ENCODE measurements at places on chromosomes 3 and 15. TPM values are rescaled to one million over a fixed set of nuclear protein-coding genes. Genes with fewer than 3 reads are reported as not detected.
A peak's percentile ranks its signal among the peaks of the same experiment; 100 is the strongest.

Gene TGM4
- 0.16 TPM for total RNA-seq

Gene FGD5
- total RNA-seq, result 28.2 TPM

Gene POLQ
- under 0.01 TPM for total RNA-seq

Gene PLSCR2
- 2.0 TPM for total RNA-seq

Gene CACNA1D
- 50.3 TPM for total RNA-seq

Gene INO80
- total RNA-seq, result 42.3 TPM

Gene CCDC13
- 2.9 TPM for total RNA-seq

Gene WDR76
- 4.2 TPM for total RNA-seq

Gene CD96
- 8.2 TPM for total RNA-seq

Gene SLC2A2
- total RNA-seq, result not detected

Gene LEKR1
- 2.3 TPM for total RNA-seq

Gene CTDSPL
- 80.8 TPM for total RNA-seq

DNA sequence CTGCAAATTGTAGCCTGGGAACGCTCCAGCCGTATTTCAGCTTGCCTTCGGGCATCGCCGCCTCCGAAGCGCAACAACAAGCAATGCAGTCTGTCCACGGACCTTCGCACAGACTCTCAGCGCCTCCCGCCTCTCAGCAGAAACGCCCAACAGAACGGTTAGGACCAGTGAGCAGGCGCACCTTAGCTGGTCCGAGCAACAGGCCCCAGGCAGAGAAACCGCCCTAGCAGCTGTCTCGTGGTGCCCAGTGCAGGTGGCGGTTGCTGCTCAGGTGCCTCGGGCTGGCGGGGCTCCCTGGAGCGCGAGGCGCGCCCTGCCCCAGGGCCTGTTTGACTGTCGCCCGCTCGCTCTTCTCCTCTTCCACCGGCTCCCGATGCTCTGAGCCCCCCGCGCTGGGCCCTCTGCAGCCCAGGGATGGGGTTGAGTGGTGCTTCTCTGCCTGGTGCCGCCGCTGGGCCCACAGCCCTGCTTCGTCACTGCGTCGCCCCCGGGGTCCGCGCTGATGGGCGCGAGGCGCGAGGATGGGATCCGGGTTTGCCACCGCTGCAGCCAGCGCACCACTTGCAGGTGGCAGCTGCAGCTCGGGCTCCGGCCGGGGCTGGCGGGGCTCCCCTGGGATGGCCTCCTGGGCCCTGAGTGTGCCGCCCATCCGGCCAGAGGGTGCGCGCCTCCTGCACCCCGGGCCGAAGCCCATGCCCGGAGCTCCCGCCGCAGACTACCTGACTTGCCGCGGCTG lies 268.4 kb upstream of the FRG2C start:
- DNase-seq, result no peak
- H3K36me3 ChIP-seq, result no peaks in the 10 kb centered on the region
- no peaks in the 10 kb centered on the region for H3K27me3 ChIP-seq

DNA sequence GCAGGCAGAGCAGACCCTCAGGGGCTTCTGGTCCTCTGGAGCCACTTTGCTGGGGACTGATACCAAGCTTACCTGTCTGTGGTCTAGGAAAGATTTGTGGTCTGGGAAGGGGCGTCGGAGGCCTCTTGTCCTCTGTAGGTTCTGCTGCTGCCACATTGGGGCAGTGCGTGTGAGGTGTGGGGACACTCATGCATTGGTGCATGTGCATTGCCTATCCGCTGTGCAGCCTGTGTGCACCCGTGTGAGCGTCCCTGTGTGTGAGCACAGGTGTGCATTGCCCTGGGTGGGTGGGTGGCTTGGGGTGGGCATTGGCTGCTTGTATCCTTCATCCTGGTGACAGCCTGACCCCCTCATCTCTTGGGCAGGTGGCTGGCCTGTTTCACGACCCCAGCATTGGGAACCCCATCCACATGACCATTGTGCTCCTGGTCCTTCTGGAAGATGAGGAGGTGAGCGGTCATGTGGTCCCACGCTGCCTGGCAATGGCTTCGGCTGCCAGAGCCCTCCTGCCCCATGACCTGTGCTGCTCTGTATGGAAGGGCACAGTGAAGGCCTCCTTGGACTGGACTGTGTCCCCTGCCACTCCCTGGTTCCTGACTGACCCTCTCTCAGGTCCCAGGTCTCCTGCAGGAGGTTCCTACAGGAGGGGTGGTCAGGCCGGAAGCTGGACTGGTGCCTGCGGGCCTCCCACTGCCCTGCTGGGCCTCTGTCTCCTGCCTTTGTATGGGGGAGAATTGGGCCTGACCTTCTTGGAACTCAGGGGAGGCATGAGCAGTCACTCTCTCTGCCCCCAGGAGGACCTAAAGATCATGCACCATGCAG lies 41.5 kb downstream of the SAXO2 start:
- no peak for DNase-seq
- H3K4me3 ChIP-seq, result no peak overlapping the region
- H3K4me1 ChIP-seq, result no peaks in the 10 kb centered on the region
- no peaks in the 10 kb centered on the region for H3K27me3 ChIP-seq
- no peaks in the 10 kb centered on the region for H3K36me3 ChIP-seq

DNA sequence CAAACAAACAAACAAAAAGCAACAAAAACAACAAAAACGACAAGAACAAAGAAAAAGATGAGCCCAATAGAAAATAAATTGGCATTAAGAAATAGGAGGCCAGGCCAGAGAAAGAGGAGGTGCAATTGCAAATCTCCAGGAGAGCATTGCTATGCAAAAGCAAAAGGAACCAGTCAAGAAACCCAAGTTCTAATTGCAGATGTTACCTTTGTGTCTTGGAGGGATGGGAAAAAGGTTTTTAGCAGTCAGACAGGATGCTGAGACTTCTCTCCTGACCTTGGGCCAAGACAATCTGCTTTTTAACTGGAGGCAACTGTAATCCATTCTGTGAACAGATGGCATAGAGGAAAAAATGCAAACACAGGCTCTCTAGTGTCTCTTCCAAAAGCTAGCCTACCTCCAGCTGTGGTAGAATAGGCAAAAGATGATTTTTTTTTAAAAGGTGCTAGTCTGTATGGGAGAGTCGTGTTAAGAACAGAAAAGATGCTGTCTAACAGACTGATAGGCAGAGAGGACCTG lies 56.4 kb downstream of the LSAMP start:
- H3K36me3 ChIP-seq, result no peaks in the 10 kb centered on the region
- no peaks in the 10 kb centered on the region for H3K4me1 ChIP-seq
- no peak overlapping the region for H3K27ac ChIP-seq
- H3K4me3 ChIP-seq, result no peak overlapping the region

- H3K4me3 ChIP-seq, result no peak overlapping the region
- H3K36me3 ChIP-seq, result no peaks in the 10 kb centered on the region
- no peaks in the 10 kb centered on the region for H3K4me1 ChIP-seq
Measured at GRCh38 chr3:156413293-156413892, 141.5 kb downstream of the SSR3 start.

- no peak for DNase-seq
- no peaks in the 10 kb centered on the region for H3K36me3 ChIP-seq
- no peak overlapping the region for H3K27ac ChIP-seq
- no peaks in the 10 kb centered on the region for H3K4me1 ChIP-seq
- no peak overlapping the region for H3K4me3 ChIP-seq
Measured at GRCh38 chr3:140052771-140053702, 118.1 kb downstream of the CLSTN2 start.

DNA sequence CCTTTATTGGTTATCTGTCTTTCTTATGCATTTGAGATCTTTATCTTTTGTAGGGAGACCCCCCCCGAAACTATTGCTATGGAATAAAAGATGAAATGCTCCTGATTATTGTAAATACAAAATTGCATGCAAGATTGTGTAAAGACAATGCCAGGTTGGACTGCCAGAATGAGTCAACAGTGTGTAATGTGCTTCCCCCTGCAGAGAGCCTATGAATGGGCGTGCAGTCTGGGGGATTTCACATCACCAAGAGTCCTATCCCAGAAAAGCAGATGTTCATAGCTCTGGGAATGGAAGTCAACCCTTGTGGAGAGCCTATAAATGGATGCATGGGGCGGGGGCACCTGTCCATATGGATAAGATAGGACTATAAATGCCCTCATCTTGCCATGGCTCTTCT lies 584.3 kb downstream of the NSUN3 start:
- no peak overlapping the region for H3K27ac ChIP-seq
- no peak overlapping the region for H3K4me3 ChIP-seq
- H3K27me3 ChIP-seq, result no peaks in the 10 kb centered on the region
- H3K36me3 ChIP-seq, result no peaks in the 10 kb centered on the region
- no peaks in the 10 kb centered on the region for H3K4me1 ChIP-seq
- no peak for DNase-seq

GRCh38 chr3:171092467-171092911 lies 66.0 kb upstream of the SLC2A2 start:
- no peak for DNase-seq
- H3K4me3 ChIP-seq, result no peak overlapping the region
- no peaks in the 10 kb centered on the region for H3K4me1 ChIP-seq
- H3K36me3 ChIP-seq, result no peaks in the 10 kb centered on the region

- no peak overlapping the region for H3K27ac ChIP-seq
- H3K4me1 ChIP-seq, result no peaks in the 10 kb centered on the region
- no peak overlapping the region for H3K4me3 ChIP-seq
- DNase-seq, result no peak
Measured at GRCh38 chr15:45892182-45892581, 257.4 kb downstream of the SQOR start.

DNA sequence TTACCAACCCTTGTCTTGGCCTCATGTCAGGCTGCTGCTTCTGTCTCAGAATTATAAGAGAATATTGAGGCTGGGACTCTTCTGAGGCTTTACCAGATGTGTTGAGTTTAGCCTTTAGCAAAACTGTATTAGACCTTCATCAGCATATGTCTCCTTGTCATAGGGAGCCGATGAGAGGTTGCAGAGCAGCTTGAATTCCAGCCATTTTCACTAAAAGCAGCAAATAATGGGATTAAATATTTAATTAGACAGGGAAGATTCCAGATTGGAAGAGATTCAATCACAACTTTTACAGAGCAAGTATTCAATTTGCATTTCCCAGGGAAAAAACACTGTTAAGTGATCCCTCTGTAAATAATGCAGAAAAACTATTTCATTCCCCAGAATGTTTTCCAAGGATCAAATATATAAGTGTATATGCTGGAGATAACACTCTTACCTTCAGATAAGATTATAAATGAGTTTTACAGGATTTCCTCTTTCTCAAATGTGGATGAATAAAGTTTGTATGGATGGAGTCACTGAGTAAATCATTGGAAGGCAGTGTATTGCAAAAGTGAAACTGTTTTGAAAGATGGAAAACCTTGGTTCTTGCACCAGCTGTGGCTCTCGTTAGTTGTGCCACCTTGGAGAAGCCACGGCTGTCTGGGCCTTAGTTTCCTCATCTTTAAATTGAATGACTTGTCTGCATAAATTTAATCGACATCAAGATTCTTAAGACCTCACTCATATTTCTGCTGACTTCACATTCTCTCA lies 466.4 kb upstream of the SGO1 start:
- no peaks in the 10 kb centered on the region for H3K27me3 ChIP-seq
- no peak overlapping the region for H3K27ac ChIP-seq
- no peaks in the 10 kb centered on the region for H3K4me1 ChIP-seq
- DNase-seq, result no peak

DNA sequence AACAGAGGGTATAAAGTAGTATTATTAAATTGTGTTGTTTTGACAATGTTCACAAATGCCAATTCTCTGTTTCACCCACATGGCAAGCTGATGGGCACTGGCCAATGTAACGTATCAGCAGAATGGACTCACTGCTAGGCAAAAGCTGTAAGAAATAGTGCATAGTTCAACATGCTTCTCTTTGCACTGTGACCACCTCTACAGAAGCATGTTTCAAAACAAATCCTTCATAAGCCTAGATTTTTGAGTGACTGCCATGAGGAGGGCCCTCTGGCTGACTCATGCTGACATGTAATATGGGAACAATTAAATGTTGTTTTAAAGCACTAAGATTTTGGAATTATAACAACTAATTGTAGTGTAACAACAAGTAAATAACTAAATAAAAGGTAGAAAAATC lies 3.2 kb downstream of the GBE1 start:
- H3K27me3 ChIP-seq, result no peaks in the 10 kb centered on the region
- no peak for DNase-seq
- peaks cover 7% of the 10 kb centered on the region for H3K4me1 ChIP-seq
- no peak overlapping the region for H3K27ac ChIP-seq
- no peaks in the 10 kb centered on the region for H3K36me3 ChIP-seq

DNA sequence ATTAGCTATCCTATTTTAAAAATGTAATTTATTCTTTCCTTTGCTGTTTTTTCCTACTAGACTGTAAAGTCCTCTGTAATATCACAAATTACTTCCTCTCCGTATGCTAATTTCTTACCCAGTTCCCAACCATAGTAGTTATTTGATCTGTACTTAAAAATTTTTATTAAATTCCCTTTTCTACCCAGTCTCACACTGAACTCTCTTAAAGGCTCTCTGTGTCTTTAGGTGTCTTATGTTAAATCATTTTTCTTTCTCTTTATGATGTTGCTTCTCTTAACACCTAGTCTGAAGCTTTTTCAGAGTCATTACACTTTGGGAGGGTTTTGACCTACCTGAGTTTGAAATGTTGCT lies 378.6 kb downstream of the NSUN3 start:
- H3K36me3 ChIP-seq, result no peaks in the 10 kb centered on the region
- H3K27me3 ChIP-seq, result no peaks in the 10 kb centered on the region
- no peak overlapping the region for H3K27ac ChIP-seq

DNA sequence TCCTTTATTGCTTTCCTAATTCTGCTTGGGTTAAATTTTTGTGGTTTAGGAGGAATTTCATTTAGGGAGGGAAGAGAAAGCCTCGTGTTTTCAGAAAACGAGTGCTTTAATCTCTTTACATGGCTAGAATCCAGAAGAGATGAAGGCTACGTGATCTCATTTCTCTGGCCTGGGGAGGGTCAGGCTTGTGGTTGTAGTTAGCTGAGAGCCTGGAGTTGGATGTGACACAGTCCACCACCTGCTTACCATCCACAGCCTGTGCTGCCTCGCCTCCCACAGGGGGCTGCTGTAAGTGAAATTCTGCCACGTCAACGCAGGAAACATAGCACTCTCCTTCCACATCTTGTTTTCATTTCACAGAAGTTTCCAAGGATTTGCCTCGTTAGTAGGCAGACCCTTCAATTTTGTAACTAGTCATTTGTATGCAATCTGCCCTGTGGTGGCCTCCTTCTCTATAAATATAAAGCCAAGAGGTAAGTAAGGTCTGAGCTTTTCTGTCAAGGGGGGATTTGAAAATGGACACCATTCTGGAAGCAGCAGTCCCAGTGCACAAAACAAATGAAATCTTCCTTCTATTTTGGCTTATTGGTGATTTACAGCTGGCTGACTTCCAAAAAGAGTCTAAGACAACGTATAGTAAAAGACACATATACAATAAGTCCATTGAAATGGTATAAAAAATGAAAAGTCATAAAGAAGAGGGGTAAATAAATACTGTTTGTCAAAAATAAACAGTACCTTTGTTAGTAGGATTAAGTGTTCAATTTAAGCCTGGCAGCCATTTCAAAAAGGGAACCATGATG lies 3.4 kb downstream of the GXYLT2 start:
- H3K27ac ChIP-seq, result peak overlapping the region; percentile 81
- no peaks in the 10 kb centered on the region for H3K36me3 ChIP-seq
- peaks cover 11% of the 10 kb centered on the region for H3K4me1 ChIP-seq
- no peak for DNase-seq
- H3K27me3 ChIP-seq, result no peaks in the 10 kb centered on the region

GRCh38 chr3:131762981-131763564 lies 260.3 kb upstream of the MRPL3 start:
- DNase-seq, result no peak
- no peaks in the 10 kb centered on the region for H3K27me3 ChIP-seq
- H3K4me3 ChIP-seq, result no peak overlapping the region
- H3K4me1 ChIP-seq, result no peaks in the 10 kb centered on the region
- no peaks in the 10 kb centered on the region for H3K36me3 ChIP-seq

- no peaks in the 10 kb centered on the region for H3K36me3 ChIP-seq
- no peak overlapping the region for H3K4me3 ChIP-seq
- H3K27ac ChIP-seq, result no peak overlapping the region
- H3K27me3 ChIP-seq, result no peaks in the 10 kb centered on the region
- no peak for DNase-seq
Measured at GRCh38 chr15:80259942-80260510, 8.0 kb upstream of the CTXND1 start.

All from breast epithelium (tissue), 4 donors.